NCI-H526 (cell line): ENCODE measurements at places on chromosomes 16 and 17.

DNA sequence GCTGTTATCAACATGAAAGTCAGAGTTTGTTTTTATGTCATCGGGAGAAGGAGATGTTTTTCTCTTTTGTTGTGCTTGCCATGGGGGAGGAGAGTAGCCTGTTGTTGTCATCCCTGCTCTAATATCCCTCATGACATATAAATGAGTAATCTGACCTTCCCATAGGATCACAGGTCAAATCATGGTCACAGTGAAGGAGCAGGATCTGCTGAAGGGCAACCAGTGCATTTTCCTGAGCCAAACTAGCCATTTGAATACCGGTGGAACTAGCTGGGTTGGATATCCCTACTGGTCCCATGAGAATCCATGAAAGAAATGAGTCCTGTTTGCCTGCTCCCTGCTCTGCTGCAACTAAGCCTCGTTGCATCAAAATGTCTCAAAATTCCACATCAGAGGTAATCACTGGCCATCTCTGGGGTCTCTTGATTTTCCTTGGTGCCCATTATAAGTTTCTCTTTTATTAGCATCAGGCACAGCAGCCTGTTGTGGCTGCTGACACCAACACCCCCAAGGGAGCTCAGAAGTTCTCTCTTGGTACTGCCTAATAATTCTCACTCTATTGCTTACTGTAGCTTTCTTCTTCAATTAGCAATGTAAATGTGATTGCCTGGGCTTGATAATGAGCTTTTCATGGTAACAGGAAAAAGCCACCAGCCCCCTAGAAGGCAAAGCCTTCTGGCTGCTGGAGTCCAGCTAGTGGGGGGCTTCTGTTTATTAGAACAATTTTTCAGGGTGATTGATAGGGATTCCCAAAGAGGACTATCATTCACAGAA is 211.4 kb upstream of the ERCC4 start:
- peak; percentile 88 for DNase-seq

DNA sequence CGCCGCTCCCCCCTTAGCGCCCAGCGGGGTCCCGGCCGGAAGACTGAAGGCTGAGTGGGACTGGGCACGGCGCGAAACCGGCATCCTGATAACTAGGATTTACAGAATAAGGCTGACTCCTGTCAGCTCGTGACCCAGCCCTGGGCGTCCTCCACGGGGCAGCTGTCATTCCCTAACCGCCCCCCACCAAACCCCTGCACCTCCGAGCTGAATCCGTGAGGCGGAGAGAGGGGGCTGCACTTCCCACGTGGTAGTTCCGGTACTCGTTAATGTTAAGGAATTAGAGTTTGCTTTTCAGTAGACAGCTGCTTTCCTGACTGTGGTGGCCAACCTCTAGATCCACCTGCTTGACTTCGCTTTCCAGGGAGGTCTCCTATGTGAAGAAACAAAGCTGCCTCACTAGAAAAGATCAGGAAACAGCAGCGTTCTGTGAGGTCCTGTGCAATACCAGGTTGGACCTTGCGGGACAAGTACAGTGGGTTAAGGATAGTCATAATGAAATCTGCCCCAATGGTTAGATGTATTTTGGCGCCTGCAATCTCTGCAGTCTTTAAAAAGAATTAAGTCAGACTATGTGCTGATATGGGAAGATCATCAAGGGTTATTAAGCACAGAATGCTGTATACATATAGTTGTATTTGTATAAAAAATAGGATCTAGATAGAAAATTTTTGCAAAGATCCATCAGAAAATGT is 1.1 kb upstream of the WBP2 start:
- peak; percentile 56 for DNase-seq

DNA sequence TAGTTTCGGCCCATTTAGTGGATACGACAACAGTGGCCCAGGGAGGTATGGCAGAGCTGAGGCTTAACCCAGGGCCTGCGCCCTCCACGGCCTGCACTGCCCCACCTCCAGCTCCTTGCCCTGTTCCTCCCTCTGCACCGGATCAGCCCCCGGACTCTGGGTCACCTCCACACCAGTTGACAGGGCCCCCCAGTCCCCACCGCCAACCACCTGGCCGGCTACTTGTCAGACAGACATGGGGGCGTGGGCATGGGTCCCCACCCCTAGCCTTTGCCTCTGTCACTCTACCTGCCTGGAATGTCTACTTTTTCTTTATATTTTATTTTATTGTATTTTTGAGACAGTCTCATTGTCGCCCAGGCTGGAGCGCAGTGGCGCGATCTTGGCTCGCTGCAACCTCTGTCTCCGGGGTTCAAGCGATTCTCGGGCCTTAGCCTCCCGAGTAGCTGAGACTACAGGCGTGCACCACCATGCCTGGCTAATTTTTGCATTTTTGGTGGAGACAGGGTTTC is 3.0 kb upstream of the ACTG1 start:
- no peak for DNase-seq

GRCh38 chr16:80107900-80108299 is 432.9 kb upstream of the DYNLRB2 start:
- DNase-seq: no peak

GRCh38 chr17:59332749-59333377 is 1.4 kb downstream of the YPEL2 start:
- no peak for DNase-seq

DNA sequence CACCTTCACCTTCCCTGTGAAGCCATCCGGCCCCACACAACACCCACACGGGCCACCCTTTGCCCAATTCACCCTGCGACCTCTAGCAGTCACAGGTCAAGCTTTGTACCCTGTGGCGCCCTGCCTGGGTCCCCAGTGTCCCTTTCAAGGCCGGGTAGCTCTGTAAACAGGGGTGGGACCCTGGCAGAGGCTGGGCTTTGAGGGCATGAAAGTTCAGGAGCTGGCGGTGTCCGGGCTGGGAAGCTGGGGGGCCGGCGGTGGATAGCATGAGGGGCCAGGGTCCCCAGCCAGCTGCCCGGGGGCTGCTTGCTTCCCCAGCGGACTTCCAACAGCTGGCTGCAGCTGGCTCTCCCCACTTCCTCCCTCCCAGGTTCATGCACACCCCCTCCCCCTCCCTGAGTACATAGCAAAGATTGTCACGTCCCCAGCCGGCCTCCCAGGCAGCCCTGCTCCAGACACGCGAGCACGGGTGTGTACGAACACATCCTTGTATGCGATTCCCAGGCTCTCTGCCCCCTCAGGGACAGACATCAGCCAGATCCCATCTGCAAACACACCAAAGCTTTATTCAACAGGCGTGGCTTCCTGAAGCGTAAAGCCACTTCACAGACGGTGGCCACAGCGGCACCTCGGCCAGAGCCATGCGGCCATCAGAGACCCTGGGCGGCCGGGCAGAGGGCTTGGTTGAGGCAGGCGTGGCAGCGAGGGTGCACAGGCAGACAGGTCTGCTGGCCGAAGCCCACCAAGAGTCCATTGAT is 8.2 kb downstream of the NTHL1 start:
- DNase-seq: no peak

DNA sequence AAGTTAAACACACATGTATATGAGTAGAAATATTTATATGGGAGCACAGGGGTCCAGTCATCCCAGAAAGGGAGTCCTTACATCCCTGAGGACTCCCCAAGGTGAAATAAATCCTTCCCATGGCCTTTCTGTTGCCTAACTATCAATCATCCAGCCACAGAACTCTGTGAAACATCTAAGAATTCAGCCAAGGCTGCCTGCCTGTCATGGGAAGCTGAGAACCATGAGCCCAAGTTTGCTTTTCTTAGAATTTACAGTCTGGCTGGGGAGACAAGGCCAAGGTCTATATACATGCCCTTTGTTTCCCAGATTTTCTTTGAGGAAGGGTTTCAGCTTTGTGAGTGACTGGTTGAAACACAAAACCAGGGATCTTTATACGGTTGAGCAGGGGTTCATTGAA is 15.8 kb downstream of the MYL4 start:
- DNase-seq: no peak

GRCh38 chr17:75267153-75267410 is 3.9 kb downstream of the MIF4GD start:
- no peak for DNase-seq

DNA sequence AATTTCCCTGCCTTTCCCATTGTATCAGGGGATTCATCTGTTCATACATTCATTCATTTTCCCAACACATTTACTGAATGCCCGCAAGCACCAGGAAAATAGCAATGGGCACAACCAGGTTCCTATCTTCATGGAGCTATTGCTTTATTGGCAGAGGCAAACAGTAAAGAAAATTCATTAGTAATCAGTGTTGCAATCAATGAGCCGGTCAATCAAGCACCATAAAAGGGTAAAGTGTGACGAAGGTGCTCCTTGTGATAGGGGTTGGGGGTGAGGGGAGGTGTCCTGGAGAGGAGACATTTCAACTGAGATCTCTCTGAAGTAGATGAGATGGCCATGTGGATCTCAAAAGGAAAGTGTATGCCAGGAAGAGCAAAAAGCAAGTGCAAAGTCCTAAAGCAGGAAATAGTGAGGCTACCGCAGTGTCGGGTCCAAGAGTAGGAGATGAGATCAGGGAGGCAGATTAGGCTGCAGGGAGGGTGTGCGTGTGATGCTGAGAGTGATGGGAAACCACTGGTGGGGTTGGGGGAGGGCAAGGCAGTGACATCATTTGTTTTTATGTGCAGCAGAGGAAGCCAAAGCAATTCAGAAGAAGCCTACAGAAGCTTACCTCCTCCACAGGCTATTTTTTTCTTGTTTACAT is 28.4 kb downstream of the CDH13 start:
- no peak for DNase-seq

- DNase-seq: no peak
These were observed 100.0 kb downstream of the METRNL start for GRCh38 chr17:83179374-83179773.

- DNase-seq: no peak
These were observed 76.6 kb downstream of the CLEC16A start for GRCh38 chr16:11020792-11021551.

GRCh38 chr17:49882434-49882833 is 34.6 kb upstream of the TAC4 start:
- peak; percentile 22 for DNase-seq

- no peak for DNase-seq
These were observed 6.1 kb downstream of the KRT35 start for GRCh38 chr17:41474863-41475262.

DNA sequence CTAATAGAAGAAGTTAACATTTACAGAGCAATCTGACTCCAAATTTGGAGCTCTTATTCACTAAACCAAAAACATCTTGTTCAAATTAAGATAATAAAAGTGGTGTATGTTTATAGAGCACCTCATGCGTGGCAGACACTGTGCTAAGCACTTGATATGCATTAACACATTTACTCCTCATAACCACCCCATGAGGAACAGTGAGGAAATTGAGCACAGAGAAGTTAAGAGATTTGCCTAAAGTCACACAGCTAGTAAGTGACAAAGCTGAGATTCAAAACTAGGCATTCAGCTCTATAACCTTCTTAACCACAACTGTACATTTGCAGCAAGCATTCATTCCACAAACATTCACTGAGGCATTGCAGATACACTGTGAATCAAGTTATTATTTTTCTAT is 94.0 kb downstream of the VAT1L start:
- no peak for DNase-seq

GRCh38 chr16:55372792-55373488 is 48.9 kb downstream of the IRX6 start:
- DNase-seq: no peak

DNA sequence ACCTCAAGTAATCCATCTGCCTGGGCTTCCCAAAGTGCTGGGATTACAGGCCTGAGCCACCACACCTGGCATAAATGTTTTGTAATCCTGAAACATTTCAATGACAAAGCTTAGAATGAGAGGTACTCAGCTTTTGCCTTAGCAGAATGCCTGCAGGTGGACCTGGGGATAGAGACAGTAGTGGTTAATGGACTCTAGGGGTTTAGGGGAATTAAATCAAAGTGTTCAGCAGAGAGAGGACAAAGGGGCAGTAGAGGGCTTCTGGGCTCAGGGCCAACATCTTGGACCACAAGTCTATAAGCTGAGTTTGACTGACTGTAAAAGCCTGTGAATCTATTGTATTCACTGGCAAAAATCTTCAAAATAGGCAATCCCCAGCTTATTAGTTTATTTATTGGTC is 36.0 kb upstream of the MED13 start:
- DNase-seq: no peak

DNA sequence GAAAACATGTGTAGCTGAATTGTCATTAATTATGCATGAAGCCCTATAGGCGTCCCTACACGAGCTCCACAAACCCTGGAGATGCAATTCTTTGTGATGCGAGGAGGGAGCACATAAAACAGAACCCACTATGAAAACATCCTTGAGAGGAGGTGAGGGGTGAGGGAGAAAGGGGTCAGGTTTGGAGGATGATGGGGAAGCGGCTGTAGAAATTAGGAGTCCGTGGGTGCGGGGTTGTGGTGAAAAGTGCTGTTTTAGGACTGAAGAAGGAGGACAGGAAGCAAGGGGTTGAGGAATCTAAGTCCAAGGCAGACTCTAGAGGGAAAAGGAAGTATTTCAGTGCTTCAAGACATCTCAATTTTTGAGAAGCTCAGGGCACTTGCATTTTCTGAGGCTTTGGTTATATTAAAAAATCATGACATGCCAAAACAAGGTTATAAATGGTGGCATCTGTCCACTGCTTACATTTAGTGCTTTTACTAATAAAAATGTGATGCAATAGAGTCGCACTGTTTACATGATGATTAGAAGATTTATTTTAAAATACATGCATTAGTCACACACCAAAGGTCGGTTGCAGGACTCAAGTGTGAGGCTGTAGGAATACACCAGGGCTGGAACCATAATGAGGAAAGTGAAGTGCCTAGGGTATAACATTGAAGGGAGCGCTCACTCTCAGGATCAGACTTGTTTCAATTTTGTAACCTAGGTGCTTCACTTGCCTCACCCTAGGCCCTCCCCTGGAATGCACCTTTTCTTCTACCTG is 379.5 kb downstream of the HS3ST4 start:
- DNase-seq: no peak

DNA sequence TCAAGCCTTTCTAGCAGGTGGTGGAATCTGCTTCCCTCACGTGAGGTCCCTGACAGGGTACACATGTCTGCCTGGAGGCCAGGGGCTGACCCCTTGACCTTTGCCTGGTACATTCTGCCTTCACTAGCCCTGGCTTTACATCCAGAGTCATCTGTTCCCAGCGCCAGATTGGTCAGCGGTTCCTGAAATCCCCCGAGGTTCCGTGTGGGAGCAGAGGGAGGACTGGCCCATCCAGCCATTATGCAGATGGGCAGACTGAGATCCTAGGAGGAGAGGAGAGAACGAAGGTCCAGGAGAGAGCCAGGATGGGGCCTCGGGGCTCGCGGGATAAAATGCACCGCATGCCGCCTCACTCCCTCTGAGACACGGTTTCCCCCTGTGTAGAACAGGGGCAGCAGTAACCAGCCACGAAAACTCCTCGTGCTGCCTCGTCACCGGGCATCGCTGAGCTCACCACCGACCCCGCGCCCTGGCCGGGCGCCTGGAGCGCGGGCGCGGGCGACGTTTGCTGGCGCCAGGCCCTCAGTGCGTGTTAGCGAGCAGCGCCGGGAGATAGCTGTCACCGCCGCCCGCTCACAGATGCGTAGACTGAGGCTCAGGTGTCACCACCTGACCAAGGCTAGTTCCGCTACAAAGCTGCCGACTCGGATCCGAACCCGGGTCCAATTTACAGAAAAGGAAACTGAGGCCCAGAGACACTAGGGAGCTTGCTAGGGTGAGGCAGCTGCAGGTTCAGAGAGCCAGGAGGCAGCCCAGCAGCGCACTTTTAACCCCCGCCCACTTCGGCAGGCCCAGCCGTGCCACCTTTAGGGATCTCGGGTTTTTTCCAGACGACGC is 811 bp upstream of the MAP2K3 start:
- DNase-seq: no peak
